ENCODE measurements at places on chromosomes 13 and 19.

GRCh38 chr13:101231751-101232428 is 184.4 kb downstream of the NALCN start:
- no peak for DNase-seq

DNA sequence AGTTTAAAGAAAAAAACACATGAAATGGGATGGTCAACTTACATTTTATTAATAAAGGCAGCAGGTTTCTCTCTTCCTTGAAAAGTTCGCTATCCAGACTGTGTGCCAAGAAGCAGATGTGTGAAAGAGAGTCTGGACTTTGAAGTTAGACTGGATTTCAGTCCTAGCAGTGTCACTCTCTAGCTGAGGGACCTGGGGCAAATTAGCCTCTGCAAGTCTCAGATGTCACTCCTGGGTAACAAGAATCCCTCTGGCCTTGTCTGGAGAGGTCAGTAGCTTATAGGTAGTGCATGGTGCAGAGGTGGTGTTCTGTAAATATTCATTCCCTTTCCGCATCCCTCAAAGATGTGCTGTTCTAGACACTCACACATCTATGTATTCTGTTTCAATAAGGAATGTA is 187.6 kb upstream of the RNF113B start:
- no peak for DNase-seq

GRCh38 chr19:6271721-6272410 is 7.9 kb downstream of the MLLT1 start:
- no peak for DNase-seq

GRCh38 chr13:80586356-80586755 is 245.4 kb upstream of the SPRY2 start:
- no peak for DNase-seq

DNA sequence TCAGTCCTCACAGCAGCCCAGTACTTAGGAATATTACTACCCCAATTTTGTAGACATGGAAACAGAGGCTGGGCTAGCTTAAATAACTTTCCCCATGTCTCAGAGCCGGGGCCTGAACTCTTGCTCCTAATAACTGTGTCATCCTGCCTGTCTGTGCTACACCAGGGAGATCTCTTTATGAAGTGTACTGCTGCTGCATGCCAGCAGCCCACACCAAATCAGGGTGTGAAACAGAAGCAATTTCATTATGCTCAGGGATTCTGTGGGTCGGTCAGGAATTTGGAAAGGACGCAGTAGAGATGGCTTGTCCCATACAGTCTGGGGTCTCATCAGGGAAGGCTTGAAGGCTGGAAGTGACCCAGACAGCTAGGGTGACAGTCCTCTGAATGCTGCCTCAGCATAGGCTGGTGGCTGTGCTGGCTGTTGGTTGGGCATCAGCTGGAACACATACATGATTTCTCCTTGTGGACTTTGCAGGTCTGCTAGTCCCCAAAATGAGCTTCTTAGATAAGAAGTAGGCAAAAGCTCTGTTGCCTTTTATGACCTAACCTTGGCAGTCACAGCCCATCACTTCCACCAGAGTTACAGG is 22.6 kb downstream of the ZNF507 start:
- no peak for DNase-seq

DNA sequence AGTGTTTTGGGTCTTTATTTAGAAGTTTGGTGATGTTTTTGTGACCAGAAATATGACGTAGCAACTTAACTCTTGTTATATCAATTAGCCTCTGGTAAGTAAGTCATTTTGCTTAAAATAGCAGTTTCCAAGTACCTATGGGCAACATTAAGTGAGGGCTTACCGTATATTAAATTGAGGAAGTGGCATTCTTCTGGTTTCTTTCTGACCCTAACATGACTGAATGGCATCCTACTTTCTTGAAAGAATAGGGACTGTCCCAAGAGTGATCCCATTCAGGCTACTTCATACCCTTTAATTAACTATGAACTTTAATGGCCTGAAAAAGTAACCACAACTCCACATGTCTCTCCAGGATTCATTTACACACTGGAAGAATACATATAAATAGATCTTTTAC is 106.6 kb downstream of the MZT1 start:
- no peak for DNase-seq

DNA sequence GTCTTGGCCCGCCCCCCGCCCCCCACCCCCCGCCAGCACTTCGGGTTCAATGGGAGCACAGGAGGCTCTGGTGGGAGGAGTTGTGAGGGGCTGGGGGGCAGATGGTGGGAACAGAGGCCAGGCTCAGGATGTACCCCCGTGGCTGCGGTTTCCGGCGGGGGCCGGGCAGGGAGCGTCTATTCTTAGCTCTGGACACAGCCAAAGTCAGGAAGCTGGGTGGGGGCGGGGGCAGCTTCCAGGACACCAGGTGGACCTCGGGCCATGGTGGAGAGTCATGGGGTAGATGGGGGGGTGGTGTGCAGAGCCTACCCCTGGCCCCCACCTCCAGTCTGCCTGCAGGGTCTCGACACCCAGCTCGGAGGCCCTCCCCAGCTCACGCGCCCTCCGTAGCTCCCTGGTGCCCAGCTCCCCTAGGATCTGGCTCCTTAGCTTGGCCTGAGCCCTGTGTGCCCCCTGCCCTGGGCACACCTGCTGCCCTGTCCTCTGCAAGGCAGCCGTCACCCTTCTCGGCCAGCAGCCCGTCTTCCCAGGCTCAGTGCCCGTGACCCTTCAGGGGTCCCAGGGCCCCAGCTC is 2.2 kb upstream of the TBXA2R start:
- no peak for DNase-seq

DNA sequence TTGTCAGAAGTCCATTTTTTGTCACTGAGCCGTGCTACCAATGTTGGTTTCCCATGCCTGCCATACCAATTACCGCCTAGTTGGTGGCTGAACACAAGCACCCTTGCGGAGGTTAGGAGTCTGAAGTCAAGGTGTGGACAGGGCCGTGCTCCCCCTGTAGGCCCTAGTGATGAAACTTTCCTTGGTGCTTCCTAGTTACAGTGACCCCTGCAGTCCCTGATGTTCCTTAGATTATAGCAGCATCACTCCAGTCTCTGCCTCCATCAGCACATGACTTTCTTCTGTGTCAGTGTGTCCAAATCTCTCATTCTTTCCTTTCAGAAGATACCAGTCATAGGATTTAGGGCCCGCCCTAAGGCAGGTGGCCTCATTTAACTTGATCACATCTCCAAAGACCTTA is 99.0 kb downstream of the MYO16 start:
- no peak for DNase-seq

DNA sequence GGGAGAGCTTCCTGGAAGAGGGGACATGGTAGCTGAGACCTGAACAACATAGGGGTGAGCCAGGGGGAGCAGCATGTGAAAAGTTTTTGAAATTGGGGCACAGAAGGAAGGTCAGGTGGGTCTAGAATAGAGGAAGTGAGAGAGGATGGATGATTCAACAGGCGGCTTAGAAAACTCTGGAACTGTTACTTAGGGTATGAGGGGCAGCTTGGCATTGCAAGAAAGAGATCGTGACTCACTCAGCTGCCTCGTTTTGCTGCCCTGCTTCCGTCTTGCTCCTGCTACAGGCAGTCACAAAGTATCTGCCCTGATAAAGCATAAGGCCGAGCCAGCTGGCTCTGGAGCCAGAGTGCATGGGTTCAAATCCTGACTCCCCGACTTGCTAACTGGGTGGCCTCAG is 1.3 kb upstream of the CEACAM20 start:
- DNase-seq, result no peak

- peak; percentile 6 for DNase-seq
Observed at GRCh38 chr19:3684054-3684816, 16.0 kb downstream of the PIP5K1C start.

GRCh38 chr19:29831686-29832085 is 19.9 kb downstream of the CCNE1 start:
- no peak for DNase-seq

GRCh38 chr19:38946229-38947010 is 15.7 kb downstream of the MRPS12 start:
- no peak for DNase-seq

DNA sequence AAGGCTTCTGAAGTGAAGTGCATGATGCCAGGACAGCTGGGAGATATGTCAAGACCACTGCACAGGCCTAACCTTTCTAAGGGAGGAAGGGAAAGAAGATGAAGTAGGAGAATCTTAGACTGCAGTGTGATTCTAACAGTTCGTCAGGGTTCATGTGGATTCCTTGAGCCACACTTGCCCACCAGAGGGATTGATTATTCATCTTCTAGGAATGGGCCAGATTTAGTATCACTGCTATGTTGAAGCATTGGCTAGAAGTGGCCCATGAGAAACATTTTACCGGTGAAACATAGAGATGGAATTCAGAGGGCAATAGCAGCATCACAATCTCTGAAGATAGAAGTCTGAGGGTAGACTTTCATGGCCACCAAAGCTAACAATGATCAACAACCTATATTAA is 550.8 kb upstream of the SLITRK1 start:
- no peak for DNase-seq

DNA sequence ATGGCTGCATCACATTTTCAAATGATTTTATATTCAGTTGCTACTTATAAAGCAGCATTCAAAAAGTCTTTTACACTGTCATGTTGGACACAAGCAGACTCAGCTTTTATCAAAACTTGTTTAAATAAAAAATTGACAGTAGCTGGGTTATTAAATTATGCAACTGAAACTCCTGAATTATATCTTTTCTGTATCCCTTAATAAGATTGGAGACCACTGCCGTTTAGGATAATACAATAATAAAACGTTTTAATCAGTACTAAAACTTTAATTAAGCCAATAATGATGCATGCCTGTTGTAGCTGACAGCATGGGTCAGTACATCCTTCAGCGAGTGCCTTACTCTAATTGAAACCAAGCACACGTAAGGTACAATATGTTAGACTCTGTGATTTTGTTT is 78.0 kb downstream of the DPY19L3 start:
- DNase-seq, result no peak

DNA sequence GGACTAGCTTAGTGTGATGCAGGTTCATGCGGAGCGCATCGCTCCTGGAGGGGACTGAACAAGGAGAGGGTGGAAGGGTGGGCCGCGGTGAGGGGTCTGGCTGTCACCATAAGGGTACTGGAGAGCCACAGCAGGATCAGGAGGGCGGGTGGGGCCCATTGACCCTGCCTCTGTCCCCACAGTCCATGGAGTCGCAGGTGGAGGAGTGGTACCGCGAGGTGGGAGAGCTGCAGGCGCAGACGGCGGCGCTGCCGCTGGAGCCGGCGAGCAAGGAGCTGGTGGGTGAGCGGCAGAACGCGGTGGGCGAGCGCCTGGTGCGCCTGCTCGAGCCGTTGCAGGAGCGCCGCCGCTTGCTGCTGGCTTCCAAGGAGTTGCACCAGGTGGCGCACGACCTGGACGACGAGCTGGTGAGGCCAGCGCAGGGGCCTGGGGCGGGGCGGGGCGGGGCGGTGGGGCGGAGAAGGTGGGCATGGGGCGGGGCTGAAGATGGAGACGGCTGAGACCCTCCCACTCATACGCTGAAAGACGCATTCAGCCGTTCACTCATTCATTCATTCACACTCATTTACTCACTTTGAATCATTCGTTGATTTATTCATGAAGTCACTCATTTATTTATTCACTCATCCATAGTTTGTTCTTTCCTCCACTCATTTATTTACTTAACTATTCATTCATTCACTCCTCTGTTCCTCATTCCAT is 27.5 kb upstream of the SHKBP1 start:
- DNase-seq, result no peak

DNA sequence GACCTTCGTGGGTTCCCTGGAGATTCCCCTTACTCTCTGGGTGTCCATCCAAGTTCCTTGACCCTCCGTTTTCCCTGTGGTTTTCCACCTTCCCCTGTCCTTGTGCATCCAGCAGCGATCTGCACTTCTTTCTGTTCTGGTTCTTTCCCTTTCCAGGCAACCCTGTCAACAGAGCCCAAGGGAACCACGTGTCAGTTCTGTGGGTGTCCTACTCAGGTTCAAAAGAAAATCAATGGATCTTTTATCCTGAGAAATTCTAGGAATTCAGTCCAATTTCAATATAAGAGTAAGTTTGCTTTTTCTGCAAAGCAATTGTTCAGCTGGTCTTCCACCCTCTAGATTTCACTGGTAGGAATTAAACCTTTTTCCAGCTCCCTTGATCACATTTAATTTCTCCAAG is 1394.8 kb upstream of the SLC10A2 start:
- no peak for DNase-seq

DNA sequence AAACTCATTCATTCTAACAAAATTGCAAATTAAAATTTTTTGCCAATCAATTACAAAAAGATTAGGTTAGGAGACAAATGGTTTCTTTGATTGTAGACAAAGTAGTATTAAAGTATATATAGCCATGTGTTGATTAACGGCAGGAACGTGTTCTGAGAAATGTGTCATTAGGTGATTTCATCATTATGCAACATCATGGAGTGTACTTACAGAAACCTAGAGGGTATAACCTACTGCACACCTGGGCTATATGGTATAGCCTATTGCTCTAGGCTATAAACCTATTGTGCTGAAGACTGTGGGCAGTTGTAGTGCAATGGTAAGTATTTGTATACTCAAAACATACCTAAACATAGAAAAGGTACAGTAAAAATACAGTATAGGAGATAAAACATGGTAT is 906.8 kb upstream of the SPRY2 start:
- no peak for DNase-seq

DNA sequence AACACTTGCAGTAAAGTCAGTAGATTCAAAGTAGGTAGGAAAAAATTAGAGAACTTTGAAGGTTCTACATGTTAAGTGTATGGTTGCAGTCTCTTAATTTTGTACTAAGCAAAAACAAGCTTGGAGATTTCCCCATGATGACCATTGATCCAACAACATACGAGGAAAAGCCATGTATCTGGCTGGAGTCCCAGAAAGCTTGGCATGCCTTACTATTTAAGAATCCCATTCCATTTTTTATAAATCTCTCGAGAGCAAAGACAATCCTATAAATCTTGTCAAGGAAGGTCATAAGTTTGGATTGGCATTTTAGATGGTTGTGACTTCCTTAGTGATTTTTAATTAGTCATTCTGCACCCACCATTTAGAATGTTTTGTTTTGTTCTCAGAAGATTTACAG is 495.9 kb downstream of the GPC5 start:
- no peak for DNase-seq

DNA sequence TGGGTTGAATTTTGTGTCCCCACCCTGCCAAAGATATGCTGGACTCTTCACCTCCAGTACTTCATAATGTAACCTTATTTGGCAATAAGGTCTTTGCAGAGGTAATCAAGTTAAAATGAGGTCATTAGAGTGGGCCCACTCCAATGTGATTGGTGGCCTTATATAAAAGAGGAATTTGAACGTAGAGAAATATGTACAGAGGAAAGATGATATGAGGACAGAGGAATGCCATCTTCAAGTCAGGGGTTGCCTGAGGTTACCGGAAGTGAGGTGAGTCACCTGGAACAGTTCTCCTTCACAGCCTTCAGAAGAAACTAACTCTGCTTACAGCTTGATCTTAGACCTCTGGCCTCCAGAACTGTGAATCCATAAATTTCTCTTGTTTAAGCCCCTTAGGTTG is 69.9 kb downstream of the GPC5 start:
- no peak for DNase-seq

GRCh38 chr19:47573071-47574026 is at the start of gene ZNF541:
TSS of gene ZNF541 (minus strand) at chr19:47573148. CDS start at chr19:47555856, 17,292 bp downstream.
- no peak for DNase-seq

- DNase-seq, result no peak
Observed at GRCh38 chr19:1189419-1189818, 15.4 kb upstream of the SBNO2 start.

- no peak for DNase-seq
Observed at GRCh38 chr13:51760592-51760991, 43.4 kb downstream of the DHRS12 start.

GRCh38 chr19:39381910-39382611 is 8.8 kb downstream of the PAF1 start:
- no peak for DNase-seq

GRCh38 chr13:110431425-110432294 is 124.6 kb downstream of the COL4A2 start:
- DNase-seq, result no peak
